Renal pelvis (tissue), 12 donors: ENCODE measurements at places on chromosomes 11 and 22. TPM values are rescaled to one million over a fixed set of nuclear protein-coding genes. Genes with fewer than 3 reads are reported as not detected.

Gene OR52H1
- not detected for polyA plus RNA-seq

Gene KIF18A
- 11.0 TPM for polyA plus RNA-seq

Gene YPEL4
- 4.3 TPM for polyA plus RNA-seq

Gene TRAF6
- polyA plus RNA-seq, result 15.0 TPM

Gene PANX2
- 2.5 TPM for polyA plus RNA-seq

Gene SPDYC
- not detected for polyA plus RNA-seq

Gene BBOX1
- 51.0 TPM for polyA plus RNA-seq

Gene ZFTA
- polyA plus RNA-seq, result 42.9 TPM

DNA sequence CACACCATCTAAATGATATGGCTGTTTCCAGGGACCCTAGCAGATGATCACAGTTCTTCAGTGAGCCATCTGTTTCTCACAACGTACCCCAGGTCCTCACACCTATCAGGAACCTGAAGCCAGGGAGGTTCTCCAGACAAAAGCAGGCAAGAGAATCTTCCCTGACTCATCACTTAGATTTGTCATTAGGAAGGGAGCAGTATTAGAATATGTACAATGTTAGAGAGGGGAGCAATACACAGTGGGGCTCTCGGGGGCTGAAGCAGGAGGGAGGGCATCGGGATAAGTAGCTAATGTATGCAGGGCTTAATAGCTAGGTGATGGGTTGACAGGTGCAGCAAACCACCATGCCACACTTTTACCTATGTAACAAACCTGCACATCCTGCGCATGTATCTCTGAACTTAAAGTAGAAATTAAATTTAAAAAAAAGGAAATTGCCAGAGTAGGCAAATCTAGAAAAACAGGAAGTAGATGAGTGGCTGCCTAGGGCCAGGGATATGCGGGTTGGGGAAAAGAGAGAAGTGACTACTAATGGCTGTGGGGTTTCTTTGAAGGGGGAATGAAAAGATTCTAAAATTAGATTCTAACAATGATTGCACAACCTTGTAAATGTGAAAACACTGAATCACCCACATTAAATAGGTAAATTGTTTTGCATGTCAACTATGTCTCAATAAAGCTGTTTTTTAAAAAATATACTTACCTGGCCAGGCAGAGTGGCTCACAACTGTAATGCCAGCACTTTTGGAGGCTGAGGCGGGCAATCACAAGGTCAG lies 14.4 kb downstream of the C22orf42 start:
- no peak for DNase-seq

GRCh38 chr22:23685205-23685784 lies 5.5 kb upstream of the RGL4 start:
- no peak for DNase-seq

DNA sequence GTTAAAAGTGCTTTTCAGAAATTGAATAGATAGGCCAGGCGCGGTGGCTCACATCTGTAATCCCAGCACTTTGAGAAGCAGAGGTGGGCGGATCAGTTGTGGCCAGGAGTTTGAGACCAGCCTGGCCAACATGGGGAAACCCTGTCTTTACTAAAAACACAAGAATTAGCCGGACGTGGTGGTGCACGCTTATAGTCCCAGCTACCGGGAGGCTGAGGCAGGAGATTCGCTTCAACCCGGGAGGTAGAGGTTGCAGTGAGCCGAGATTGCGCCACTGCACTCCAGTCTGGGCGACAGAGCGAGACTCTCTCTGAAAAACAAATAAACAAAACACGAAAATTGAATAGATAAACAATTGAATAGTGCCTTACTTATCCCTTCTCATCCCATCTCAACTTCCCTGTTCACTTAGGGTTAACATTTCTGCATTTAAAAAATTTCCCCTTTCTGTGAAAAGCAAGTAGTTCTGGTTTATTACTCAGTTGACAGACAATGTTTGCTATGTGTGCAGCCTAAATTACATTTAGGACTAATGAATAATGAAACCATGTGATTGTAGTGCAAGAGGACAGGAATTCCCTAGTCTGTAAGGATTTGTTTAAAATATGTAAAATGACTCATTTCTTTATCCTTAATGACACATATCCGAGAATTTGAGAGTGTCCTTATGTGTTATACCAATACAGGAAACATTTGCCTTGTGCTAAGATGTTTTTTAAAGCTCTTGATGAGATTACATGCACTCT lies 6.0 kb downstream of the RNF169 start:
- no peak for DNase-seq

GRCh38 chr11:72245263-72245816 lies 1.4 kb upstream of the PHOX2A start:
- DNase-seq, result no peak

GRCh38 chr11:6626971-6627761 lies 7.9 kb upstream of the TPP1 start:
- no peak for DNase-seq

DNA sequence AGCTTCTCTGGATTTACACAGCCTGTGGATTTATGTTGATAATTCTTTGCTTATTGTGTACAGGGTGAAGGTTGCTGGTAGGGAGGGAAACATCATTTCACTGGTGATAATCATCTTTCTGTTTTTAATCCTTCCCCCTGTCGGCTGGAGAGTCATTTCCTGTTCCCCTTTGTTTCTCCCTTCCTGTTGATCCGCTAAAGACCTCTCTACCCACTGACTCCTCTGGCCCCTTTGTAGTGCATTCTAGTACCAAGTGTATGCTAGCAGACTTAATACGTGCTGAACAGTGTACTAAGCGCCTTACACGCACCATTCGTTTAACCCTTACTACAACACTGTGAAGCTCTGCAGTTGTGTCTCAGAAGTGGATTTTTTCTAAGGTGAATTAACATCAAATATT lies 19.0 kb upstream of the OR9Q1 start:
- no peak for DNase-seq

- DNase-seq, result no peak
Measured at GRCh38 chr11:57217053-57217452, 20.0 kb downstream of the APLNR start.

- no peak for DNase-seq
Measured at GRCh38 chr11:125724125-125724524, 22.0 kb upstream of the PATE1 start.

DNA sequence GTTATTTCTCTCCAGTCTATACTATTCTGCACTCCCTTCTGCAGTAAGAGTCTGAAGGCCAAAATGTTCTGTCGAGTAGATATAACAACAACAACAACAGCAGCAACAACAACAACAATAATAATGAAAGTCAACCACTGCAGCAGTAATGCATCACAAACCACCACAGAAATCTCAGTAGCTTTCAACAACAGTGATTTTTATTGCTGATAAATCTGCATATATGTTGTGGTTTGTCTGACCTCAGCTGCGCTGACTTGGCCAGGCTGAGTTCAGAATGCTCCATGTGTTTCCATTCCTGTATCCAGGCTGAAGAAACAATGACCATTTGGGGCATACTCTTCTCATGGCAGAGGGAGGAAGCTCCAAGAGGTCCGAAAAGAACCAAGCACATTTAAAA lies 32.3 kb upstream of the CYP2R1 start:
- DNase-seq, result no peak

DNA sequence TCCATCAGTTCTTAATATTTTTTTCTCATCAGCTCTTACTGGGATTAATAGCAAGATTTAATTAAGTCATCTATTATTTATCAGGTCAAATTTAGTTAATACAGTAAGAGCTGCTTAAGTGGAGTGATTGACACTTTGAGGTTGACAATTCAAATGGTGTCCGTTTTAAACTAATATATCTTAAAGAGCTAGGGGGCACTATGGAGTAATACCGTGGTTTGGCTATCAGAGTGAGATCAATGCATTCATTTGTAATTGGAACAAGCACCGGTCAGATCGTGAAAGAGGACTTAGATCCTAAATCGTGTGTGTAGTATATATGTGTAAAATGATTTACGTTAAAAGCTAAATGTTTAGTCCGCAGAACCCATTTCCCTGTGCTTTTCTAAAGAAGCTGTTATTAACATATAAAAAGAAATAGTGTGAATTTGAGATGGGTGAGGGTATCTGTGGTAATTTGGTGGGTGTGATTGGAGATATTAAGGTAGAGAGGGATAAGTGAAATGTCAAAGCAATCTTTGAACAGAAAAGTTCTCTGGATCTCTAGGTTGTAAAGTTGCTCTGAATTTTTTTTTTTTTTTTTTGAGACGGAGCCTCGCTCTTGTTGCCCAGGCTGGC lies 2.3 kb downstream of the SIK2 start:
- peak; percentile 22 for DNase-seq

DNA sequence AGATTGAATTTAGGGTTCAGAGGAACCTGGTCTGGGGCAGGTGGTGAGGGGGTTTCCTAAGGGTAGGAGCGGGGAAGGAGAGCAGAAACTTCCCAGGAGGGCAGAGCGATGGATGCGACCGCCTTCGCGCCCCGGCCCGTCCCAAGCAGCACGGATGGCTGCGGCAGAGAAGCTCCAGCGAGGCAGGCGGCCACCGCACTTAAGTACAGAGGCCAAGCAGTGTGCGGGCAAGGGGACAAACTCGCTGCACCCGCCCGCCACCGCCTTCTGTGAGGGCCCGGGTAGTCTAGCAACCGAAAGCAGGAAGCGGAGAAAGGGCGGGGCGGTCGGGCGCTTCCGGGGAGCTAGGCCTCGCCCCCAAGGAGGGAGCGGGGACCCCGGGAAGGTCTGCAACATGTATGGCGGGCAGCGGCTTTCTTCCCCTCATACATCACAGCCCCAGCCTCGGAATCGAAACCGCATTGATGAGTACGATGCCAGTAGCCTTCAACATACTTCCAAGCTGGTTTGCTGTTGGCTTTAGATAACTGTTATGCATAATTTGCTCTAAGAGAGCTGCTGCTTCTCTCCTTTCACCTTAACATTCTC lies at the start of gene AGBL2:
Gene AGBL2 (minus strand): TSS at position 288 of the 588 bp plus-strand sequence. CDS start 719 bp downstream, outside the sequence.
- peak; percentile 68 for DNase-seq

- peak; percentile 64 for DNase-seq
Measured at GRCh38 chr22:20424932-20425565, 12.6 kb downstream of the SCARF2 start.

DNA sequence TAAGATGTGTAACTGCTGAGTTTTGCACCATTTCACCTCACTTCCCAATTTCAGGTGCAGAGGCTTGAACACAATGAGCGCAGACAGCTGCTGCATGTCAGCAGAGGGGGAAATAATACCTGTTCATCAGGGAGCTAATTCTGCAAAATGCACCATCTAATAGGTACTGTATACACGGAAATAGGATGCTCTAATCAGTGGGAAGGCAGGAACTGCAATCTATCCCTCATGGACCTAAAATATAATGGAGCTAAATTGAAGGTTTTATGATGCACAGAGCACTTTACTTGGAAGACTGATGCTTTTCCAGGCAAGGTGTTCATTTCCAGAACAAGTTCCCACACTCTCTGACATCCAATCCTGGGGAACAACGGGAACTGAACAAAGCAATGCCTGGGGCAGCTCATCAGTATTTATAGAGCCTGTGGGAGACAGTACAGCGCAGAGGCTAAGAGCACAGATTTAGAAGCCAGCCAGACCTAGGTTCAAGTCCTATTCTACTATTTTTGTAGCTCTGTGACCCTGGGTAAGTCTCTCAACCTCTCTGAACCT lies 78.5 kb downstream of the TENM4 start:
- DNase-seq, result no peak

DNA sequence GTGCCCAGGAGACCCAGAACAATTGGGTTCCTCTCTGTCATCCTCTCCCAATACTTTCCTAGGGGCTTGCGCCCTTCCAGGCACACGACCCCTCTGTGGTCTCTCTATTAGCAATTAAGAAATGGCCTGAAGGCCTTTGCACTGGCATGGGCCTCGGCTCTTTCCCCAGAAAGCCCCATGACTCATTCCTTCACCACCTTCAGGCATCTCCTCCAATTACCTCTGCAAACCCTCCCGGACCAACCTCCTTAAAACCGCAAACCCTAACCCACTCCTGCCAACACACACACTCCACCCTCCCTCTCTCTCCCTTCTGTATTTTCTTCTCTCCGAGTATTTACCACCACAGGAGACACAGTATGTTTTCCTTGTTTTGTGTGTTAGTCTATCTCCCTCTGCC lies 36.7 kb downstream of the LARGE1 start:
- DNase-seq, result no peak

GRCh38 chr11:62588966-62589637 lies 2.2 kb downstream of the TUT1 start:
- DNase-seq, result no peak

DNA sequence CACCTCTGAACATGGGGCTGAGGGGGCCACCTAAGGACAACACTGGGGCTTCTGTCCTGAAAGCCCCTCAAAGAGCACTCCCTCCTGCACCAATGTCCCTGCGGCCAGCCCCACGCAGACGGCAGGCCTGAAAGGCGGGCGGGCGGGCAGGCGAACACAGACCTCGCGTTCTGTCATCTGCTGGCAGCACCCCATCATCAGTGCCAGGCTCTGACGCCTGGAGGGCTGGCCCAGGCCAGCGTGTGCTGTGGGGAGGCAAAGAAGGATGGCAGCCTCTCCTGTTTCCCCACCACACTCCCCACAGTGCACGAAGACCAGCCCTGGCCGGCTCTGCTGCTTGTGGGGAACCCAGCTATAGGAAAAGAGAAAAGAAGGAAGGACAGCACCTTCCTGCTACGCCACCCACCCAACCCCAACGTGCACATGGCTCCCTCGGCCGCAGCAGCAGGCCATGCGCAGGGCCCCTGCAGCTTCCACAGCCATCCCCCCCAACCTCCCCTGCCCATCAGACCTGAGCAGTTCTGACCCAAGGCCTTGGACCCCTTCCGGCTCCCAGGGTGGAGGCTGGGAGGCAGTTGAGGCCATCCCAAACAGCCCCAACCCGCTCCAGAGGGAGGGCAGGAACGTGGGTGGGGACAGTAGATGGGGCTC lies 3.5 kb downstream of the SBF1 start:
- no peak for DNase-seq

GRCh38 chr11:11982975-11983374 lies 25.5 kb downstream of the DKK3 start:
- DNase-seq, result no peak

- DNase-seq, result no peak
Measured at GRCh38 chr11:921921-922678, 3.6 kb upstream of the AP2A2 start.

DNA sequence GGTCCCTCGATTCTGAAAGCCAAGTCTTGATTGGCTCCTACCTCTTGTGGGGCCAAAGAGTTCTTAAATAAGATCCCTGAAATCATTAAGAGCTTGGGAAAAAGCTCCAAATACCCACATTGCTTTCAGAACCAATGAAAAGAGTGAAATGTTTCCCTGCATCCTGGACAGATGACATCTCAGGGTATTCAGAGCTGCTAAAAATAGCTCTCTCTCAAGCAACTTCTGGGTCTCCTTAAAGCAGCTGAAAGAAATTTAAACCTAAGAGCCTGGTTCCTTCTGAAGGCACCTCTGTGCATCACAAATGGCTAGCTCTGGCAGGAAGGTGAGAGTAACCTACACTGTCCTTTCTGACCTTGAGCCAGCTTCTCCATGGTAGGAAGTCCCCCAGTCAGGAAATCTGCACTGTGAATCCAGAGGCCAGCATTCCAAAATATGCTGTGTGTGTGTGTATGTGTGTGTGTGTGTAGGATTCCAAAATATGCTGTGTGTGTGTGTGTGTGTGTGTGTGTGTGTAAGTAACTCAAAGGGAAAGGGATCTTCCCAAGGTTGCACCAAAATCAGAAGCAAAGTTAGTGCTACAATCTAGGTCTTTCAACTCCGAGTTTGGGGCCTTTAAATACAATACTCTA lies 50.1 kb downstream of the RELT start:
- no peak for DNase-seq

- DNase-seq, result no peak
Measured at GRCh38 chr11:115170133-115170815, 333.9 kb downstream of the CADM1 start.
